ENCODE measurements at places on chromosomes 6 and 20. TPM values are rescaled to one million over a fixed set of nuclear protein-coding genes. Genes with fewer than 3 reads are reported as not detected.

Gene PTK7
- 13.0 TPM for total RNA-seq

Gene LPIN3
- 2.1 TPM for total RNA-seq

Gene TRIM26
- total RNA-seq = 53.3 TPM

Gene ECT2L
- not detected for total RNA-seq

Gene COL11A2
- 4.6 TPM for total RNA-seq

Gene NUP153
- 89.8 TPM for total RNA-seq

Gene WFDC10B
- total RNA-seq = not detected

Gene VIP
- total RNA-seq = not detected

Gene GPLD1
- total RNA-seq = 60.7 TPM

Gene MUC22
- total RNA-seq = not detected

Gene EYS
- total RNA-seq = not detected

Gene CDH4
- not detected for total RNA-seq

Gene SLC35A1
- total RNA-seq = 21.2 TPM

Gene TP53RK
- 19.7 TPM for total RNA-seq

Gene RWDD2A
- total RNA-seq = 4.4 TPM

Gene HLA-DQA2
- 3.3 TPM for total RNA-seq

Gene SDHAF4
- 19.3 TPM for total RNA-seq

Gene WASF1
- total RNA-seq = 90.6 TPM

Gene ADGRF5
- total RNA-seq = not detected

Data from OCI-LY7 (cell line).